HTR-8/SVneo (cell line): ENCODE measurements at places on chromosomes 11 and 22.

GRCh38 chr11:128670631-128671030 lies 23.2 kb upstream of the FLI1 start:
- DNase-seq = no peak

DNA sequence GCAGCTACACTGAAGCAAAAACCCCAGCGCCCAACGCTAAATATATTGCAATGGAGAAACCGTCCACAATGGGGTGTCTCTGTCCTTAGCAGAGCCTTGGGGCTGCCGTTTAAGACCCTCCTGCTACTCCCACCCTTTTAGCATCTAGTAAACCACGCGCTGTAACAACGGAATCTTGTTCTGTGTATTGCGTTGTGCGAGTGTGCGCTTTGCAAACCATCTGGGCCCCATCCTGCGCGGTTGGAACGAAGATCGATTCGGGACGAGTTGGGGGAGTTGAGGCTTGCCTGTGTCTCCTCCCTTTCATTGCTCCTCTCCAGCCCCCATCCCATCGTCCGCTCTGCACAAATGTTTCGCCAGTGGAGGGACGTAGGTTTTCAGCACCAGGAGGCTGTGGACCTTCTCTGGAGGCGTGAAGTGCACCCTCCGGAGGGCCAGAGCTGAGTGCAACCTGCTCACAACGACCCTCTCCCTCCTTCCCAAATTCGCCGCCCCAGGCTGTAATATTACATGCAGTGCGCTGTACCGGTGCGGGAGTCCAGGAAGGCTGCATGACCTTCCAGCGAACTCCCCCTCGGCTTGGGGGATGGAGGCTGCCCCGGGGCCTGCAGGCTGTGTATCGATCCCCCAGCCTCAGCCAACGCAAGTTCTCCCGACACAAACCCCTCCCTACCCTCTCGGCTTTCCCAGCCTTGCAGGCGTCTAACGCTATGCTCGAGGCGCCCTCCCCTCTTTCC lies 1.6 kb upstream of the KMT2A start:
- no peak for DNase-seq

DNA sequence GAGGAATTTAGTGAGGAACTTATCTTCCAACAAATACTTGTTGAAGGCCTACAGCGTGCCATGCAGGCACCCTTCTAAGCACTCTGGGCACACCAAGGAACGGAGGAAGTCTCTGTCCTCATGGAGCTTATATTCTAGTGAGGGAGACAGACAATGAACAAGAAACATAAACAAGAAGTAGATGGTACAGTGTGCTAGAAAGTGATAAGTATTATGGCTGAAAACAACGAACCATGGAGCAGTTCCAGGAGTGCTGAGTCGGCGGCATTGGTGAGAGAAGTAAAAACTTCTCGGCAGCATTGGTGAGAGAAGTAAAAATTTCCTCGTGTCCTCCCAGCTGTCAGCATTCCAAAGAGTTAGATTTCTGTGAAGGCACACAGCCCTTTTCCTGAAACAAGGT lies 53.2 kb downstream of the FAM76B start:
- no peak for DNase-seq

- DNase-seq = no peak
Measured at GRCh38 chr11:123231777-123232176, 36.7 kb upstream of the CLMP start.

DNA sequence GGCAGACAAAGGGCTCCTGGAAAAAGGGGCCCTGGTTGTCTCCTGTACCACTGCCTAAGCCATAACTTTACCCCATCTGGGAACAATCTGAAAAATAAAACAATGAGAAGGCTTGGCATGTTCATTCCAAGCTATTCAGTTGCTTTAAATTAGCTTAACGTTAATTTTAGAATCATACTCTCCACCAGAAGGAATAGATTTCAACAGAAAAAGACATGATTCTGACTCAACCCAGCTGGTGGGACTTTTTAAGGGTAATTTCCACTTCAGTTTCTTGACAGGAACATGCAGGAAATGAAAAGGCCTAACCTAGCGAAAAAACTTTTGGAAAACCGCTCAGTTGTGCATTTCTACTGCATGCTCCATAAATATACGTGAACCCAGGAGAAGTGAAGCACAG lies 7.9 kb downstream of the SF3A1 start:
- DNase-seq = no peak

DNA sequence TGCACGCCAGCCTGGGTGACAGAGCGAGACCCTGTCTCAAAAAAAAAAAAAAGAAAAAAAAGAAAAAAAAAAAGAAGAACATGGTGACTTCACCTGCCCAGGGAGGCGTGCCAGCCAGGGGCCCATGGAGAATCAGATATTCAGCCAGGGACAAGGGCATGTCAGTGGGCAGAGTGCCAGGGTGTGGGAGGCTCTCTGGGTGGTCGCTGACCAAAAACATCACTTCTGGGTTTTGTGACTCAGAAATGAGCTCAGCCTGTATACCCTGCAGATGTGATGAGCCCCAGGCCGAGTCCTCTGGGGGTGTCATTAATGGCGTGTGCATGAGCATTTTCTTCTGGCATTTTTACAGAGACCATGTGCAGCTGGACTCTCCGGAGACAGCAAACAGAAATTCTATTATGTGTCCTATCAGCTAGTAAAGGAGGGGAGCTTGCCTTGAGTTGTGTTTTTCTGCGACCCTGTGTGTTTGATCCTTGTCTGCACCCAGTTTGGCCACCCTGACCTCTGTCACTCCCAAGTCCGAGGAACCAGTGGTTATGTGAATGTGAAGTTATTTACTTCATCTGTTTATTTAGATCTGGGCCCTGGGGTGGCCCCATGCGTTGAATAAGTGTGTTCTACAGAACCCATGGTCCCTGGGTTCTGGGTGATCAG lies 53.6 kb downstream of the BCR start:
- peak; percentile 22 for DNase-seq

DNA sequence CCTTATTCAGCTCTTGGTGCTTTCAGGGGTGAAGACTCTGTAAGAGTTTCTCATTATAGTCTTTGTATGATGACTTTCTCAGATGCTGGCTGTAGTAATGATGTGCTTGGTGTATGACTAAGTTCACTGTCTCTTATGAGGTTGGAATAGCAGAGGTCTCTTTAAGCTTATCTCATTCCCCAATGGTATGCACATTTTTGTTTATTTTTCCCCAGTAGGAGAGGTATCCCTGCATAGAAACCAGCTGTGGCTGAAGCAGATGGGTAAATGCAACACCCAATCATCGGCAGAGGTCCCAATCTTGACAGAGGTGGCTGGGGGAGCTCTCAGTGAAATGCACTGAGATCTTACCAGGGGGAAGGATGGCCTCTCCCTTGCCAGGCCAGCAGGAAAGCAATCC lies 34.6 kb downstream of the BBOX1 start:
- no peak for DNase-seq

DNA sequence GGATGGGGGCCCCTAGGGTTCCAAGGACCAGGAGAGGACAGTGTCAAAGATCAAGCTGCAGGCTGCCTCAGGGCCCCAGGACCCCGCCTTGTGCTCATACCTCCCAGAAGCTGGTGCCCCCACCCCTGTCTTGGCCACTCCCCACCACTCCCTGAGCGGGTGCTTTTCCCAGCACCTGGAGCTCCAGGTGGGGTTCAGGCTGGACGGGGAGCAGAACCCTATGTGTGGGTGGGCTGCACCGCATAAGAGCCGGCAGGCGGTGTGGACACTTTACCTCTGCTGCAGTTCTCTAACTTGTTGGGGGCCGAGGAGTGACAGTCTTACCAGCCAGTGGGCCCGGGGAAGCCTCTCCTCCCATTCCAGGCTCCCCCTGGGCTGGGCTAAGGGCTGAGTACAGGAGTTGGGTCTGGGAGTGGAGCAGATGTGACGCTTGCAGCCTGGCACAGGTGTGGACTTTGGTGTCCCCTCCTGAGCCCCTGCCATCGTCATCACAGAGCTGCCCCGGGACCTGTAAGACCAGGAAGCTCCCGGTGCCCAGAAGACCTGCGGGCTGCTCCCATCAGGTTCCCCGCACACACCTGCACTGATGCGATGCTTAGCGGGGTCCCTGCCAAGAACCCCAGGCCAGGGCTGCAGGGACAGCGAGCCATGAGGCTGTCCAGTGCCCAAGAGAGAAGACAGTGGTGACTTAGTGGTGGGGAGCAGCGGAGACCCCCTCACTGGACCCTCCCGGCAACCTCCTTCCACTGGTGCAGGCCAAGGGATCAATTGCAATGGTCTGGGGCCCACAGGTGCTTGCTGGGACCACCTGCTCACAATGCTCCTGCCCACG lies 674.5 kb downstream of the BRD1 start:
- no peak for DNase-seq

DNA sequence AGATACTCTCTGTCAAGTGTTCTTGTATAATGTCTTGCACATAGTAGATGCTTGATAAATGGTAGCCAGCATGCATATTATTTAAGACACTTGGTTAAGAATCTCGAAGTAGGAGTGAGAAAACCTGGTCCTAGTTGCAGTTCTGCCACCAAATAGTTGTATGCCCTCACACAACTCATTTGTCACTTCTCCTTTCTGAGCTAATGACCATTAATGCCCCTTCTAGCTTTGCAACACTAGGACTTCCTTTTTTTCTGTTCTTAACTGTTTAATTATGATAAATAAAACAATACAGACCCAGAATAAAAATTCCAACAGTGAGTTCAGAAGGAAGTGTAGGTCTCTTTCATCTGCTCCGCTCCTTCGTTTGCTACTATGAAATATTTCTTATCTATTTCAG lies 453.6 kb downstream of the TMEM135 start:
- DNase-seq = no peak

DNA sequence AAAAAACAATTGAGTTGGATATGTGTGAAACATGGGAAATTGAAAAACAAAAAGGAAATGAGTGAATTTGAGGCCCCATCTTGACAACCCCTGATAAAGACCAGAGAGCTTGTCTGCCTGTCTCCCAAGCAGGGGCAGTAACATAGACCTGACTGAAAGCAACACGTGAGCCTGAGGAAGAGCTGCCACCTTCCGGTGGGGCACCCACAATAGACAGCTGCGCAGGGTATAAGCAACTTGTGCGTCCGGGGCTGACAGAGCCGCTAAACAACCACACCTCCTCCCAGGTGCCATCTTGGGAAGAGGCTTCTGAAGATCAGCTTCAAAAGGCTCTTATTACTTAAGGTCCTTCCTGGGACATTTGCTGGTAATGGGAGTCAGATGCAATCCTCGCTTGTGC lies 166.8 kb downstream of the NTM start:
- DNase-seq = no peak

- no peak for DNase-seq
Measured at GRCh38 chr22:46007848-46008261, 30.9 kb upstream of the WNT7B start.

DNA sequence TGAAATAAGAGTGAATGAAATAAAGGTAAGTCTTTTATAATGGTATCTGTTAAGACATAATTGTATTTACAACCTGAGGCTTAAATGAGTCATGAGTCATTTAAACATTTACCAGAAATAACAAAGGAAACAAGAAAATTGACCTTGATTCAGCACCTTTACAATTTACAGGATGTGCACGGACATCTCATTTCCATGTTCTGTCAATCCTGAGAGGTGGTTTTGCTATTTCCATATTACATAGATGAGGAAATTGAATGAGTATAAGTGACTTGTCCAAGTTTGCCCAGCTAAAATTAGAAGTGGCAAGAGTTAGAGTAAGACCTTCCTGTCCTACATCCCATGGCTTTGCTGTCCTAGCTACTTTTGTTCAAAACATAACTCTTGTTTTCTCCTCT lies 89.1 kb downstream of the TRIM44 start:
- DNase-seq = no peak

DNA sequence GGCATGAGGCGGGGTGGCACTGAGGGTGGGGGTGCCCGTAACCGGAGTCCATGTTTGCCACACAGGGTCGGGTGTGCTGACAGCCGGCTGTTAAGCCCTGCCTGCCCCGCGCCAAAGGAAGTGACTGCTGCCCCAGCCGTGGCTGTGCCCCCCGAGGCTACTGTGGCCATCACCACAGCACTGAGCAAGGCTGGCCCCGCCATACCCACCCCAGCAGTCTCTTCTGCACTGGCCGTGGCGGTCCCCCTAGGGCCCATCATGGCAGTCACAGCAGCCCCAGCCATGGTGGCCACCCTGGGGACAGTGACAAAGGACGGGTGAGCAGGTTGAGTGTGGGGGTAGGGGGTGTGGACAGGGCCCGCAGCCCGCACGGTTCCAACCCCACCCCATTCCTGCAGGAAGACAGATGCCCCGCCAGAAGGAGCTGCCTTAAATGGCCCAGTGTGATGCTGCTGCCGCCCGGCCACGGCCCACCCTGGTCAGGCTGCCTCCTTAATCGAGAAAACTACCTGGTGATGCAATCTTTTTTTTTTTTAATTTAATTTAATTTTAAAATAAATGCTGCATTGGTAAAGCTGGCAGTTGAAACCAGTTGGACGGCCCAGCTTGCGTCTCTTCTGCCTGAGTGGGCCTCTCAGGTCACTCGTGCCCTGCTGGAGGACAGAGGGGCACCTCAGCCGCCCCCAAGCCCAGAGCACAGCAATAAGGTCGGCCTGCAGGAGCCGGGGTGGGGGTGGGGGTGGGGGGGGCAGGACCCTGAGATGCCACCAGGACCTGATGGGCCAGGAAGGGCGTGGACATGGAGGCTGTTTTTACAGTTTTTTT lies 30.8 kb downstream of the SBF1 start:
- no peak for DNase-seq

GRCh38 chr22:19911540-19912270 lies 29.9 kb upstream of the COMT start:
- no peak for DNase-seq

DNA sequence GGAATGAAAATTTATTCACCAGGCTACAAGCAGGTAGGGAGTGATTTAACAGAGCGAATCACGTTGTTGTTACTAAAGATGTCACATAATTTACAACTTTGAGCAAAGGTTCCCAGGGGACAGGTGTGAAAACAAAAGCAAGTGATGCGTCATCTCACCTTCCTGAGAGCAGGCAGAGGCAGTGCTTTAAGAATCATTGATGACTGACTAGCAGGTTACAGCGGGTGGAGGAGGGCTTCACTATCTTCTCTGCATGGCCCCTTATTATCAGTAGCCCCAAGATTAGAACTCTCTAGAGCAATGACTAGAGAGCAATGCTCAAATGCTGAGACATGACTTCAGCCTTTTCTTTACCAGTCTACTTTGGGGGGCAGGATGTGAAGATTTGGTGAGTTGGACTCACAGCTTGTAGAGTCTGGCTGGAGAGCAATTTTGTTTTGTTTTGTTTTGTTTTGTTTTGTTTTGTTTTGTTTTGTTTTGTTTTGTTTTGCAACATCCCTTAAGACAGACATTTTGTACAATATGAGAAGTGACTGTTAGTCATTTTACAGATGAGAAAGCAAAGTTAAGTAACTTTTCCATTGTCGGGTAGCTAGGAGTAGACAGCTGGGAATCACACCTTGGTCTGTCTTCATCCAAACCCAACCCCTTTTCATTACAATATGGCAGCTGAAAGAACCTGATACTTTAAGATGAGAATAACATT lies 84.8 kb downstream of the SLC1A2 start:
- no peak for DNase-seq

DNA sequence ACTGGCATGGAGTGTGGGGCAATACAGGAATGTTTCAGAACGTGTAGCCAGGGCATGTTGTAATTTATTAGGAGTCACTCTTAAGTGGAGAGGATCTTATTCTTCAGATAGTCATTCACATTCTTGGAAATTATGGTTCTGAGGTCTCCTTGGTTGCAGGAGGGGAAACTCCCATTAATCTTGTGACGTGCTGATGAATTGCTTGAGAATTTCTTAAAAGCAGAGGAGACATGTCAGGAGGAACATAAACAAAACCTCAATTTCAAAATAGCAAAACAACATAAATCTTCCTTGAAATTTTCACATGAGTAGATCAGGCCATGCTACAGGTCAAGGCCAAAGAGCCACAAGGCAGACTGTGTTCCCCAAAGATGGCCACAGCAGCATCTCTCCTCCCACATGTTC lies 50.4 kb downstream of the ADM start:
- peak; percentile 69 for DNase-seq
